Progenitor cell of endocrine pancreas (in vitro differentiated cells): ENCODE measurements at places on chromosomes 2 and 18.

- no peak overlapping the region for H3K27ac ChIP-seq
- H3K4me1 ChIP-seq = peaks cover 15% of the 10 kb centered on the region
- H3K4me3 ChIP-seq = no peak overlapping the region
- DNase-seq = no peak
- H3K36me3 ChIP-seq = no peaks in the 10 kb centered on the region
- peaks cover 9% of the 10 kb centered on the region for H3K27me3 ChIP-seq
Observed at GRCh38 chr18:44197832-44198611, 482.7 kb upstream of the SETBP1 start.

GRCh38 chr18:51400721-51401120 is 203.2 kb upstream of the MEX3C start:
- no peak overlapping the region for H3K4me3 ChIP-seq
- peaks cover 5% of the 10 kb centered on the region for H3K4me1 ChIP-seq
- H3K27ac ChIP-seq = no peak overlapping the region
- no peaks in the 10 kb centered on the region for H3K36me3 ChIP-seq
- DNase-seq = no peak

DNA sequence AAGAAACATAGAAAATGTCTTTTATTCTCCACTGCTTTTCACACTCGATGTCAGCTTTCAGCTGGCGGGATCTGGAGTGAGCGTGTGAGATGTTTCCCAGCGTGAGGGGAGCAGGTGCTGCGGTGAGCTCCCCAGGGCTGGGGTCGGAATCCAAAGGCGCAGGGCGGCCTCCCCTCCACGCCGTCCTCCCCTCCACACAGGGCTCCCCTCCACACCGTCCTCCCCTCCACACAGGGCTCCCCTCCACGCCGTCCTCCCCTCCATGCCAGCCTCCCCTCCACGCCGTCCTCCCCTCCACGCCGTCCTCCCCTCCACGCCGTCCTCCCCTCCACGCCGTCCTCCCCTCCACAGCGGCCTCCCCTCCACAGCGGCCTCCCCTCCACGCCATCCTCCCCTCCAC is 26.9 kb upstream of the KCNG2 start:
- H3K36me3 ChIP-seq = no peaks in the 10 kb centered on the region
- no peaks in the 10 kb centered on the region for H3K4me1 ChIP-seq
- no peak for DNase-seq
- peaks cover 32% of the 10 kb centered on the region for H3K27me3 ChIP-seq
- no peak overlapping the region for H3K4me3 ChIP-seq
- no peak overlapping the region for H3K27ac ChIP-seq

DNA sequence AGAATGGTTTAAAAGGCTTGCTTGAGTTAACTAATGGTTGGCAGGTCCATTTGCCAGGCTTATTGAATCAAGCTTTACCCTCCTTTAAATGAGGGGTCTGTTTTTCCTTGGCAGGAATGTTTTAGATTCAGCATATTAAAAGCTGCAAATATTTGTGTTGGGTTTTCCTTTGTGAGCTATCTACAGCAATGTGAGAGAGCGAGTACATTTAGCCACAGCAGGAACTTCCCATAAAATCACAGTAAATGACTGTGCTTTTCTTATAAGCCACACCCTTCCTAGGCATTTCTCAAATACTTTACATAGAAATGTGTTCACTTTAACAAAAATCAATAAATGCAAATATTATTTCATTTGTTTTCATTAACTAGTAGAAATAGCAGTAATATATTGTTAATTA is 23.9 kb downstream of the CALCRL start:
- no peak for DNase-seq
- H3K27me3 ChIP-seq = no peaks in the 10 kb centered on the region
- no peak overlapping the region for H3K27ac ChIP-seq
- peaks cover 4% of the 10 kb centered on the region for H3K4me1 ChIP-seq

GRCh38 chr18:28095041-28095440 is 81.9 kb downstream of the CDH2 start:
- no peaks in the 10 kb centered on the region for H3K27me3 ChIP-seq
- H3K27ac ChIP-seq = no peak overlapping the region
- H3K4me1 ChIP-seq = peaks cover 28% of the 10 kb centered on the region
- no peak overlapping the region for H3K4me3 ChIP-seq

- H3K36me3 ChIP-seq = no peaks in the 10 kb centered on the region
- peaks cover 16% of the 10 kb centered on the region for H3K4me1 ChIP-seq
- no peak overlapping the region for H3K27ac ChIP-seq
- no peak overlapping the region for H3K4me3 ChIP-seq
- H3K27me3 ChIP-seq = no peaks in the 10 kb centered on the region
- no peak for DNase-seq
Observed at GRCh38 chr18:9091066-9091476, 11.4 kb upstream of the NDUFV2 start.
